Stimulated activated CD4-positive, alpha-beta T cell treated with anti-CD3 and anti-CD28 coated beads, Interleukin-4, amount 100 ng/mL, for 1 hour (primary cell): ENCODE measurements at places on chromosomes 5 and 9.

DNA sequence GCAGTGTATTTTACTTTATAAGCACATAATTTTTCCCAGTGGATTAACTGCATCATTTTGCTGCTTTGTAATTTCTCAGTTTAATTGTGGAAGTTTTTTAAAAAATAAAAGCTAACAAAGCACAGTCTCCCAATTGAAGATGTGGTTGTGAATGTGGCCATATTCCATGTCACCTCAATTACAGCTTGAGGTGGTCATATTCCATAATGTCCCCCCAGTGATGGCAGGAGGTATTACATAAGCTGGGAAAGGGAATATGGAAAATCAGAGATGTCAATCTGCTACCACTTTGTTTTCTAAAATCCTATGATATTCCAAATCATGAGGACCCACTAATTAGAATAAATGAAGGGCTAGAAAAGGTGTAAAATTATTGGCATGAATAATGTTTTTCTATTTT, 1672.0 kb upstream of the CDH9 start:
- DNase-seq, result no peak

GRCh38 chr9:126581893-126582292, 31.8 kb upstream of the LMX1B start:
- DNase-seq, result no peak

DNA sequence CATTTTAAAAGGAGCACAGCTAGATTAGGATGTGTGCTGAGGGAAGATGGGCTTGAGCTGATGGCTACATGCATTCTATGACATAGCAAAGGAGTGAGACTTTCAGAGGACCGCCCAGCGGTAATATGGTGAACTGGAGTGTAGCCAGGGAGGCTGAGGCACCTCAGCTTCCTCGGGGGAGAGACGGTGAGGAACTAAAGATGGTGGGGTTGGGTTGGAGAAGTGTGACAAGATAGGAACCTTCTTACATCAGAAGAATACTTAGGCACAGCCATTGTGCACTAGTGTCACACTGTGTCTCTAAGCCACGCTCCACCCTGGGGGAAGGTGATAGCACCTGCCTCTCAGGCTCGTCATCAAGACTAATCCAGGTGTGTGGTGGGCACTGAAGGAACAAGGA, 118.0 kb upstream of the IRX2 start:
- DNase-seq, result no peak

- no peak for DNase-seq
Observed at GRCh38 chr5:127865273-127865672, 162.1 kb downstream of the CCDC192 start.

GRCh38 chr9:131817073-131817472, 77.2 kb upstream of the RAPGEF1 start:
- no peak for DNase-seq

GRCh38 chr9:89967527-89967926, 362.7 kb downstream of the GADD45G start:
- no peak for DNase-seq

DNA sequence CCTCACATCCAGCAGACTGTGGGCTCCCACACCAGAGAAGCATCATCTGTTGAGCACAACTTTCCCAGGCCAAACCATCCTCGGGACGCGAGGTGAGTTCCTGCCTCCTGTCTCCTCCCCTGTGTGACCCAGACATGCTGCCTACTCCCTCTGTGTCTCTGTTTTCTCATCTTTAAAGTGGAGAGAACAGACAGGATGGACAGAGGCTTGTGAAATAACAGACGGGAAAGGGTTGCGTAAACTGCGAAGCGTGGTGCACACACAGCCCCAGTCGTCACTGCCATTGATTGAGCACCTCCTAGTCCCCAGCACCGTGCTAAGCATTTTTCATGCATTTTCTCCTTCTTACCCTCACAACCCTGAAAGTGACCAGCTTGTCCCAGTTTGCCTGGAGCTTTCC, 52.1 kb upstream of the LMX1B start:
- no peak for DNase-seq

GRCh38 chr9:134751622-134752021, 110.0 kb downstream of the COL5A1 start:
- DNase-seq, result no peak

GRCh38 chr5:177973066-177973635, 22.9 kb downstream of the PROP1 start:
- no peak for DNase-seq

GRCh38 chr9:89412951-89413350, 85.0 kb downstream of the SEMA4D start:
- DNase-seq, result no peak

DNA sequence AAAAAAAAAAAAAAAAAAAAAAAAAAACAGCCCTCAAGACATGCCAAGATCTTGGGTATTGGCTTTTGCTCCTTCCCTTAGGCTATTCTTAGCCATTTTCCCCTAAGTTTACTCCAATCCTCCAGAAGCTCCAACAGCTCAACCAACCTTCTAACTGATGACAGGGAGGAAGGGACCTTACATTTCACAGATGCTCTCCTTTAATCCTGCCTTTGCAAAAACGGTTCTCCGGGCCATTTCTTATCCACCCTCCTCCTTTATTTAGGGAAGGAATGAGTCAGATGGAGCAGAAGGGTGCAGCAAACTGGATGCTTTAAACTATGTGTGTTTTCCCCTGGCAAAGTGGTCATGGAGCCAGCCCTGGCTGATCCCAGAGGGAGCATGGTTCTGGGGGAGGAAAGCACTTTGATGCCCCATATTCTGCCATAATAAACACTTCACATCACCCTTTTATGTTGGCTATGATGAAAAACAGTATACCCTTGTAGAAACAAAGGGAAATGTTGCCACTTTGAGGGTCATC, 369.4 kb upstream of the DMAC1 start:
- DNase-seq, result no peak

GRCh38 chr9:115665519-115665918, 488.1 kb upstream of the PAPPA start:
- DNase-seq, result no peak

DNA sequence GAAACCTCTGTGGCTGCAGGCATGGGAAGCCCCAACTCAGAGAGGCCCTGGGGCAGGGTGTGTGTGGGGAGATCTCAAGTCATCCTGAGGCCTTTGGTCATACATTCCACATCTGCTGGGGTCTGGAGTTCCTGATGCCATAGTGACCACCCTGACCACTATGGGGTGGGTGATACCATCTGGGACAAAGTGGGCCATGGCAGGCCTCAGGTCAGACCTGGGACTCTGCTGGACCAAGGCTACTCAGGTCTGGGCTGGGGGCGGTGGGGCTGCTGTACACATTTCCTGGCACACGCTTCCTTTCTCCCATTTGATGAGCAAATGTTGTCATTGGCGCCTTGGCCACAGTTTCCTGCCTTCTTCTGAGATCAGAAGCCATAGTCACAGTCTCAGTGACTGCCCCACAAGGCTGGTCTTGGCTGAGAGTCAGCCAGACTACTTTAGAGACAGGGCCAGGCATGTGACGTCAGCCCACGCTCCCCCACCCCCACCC, 15.1 kb upstream of the ACSL6 start:
- DNase-seq, result no peak

DNA sequence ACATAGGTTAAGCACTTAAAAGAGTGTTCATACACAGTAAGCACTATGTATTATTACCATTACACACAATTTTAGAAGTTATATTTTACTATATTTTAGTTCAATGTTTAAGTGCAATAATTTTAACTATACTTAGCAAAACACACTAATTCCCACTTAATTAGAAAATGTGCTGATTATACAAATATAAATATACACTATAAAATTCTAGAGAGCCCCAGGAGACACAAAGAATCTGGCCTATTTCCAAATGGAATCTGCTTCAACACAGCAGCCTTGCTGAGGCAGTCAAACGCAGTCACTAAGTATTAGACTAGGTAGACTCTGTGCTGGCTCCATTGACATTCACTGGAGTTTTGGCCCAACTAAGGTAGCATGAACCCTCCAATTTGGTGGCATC, 160.9 kb downstream of the CETN3 start:
- DNase-seq, result no peak

DNA sequence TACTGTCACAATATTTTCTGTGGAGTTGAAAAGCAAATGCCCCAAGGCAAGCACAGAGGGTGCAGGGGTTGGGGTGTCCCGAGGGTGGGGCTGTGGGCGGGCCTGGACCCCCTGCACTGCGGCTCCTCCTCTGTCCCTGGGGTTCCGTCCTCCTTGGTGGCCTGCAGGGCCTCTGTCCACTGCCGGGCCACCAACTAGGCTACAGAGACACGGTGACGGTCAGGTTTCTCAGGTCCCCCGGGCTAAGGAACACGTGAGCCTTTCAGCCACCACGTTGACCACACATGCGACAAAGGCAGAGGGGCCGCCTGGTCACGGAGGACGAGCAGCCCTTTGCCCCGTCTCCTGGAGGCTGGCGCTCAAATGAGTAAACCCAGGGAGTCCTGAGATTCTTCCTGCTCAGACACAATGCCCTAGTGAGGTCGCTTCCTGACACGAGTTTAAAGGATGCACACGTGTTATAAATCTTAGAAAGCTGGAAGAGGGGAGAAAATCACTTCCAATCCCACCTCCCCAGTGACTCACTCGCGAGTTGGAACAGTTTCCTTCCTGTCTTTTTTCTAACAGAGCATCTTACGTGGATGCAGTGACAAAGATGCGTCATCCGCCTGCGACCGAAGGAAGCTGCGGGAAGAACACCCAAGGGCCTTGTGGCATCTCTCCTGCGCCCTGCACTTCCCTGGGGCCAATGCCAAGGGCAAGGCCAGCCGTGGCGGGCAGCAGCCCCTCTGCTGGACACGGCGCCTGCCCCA, 24.8 kb upstream of the OBP2B start:
- no peak for DNase-seq

DNA sequence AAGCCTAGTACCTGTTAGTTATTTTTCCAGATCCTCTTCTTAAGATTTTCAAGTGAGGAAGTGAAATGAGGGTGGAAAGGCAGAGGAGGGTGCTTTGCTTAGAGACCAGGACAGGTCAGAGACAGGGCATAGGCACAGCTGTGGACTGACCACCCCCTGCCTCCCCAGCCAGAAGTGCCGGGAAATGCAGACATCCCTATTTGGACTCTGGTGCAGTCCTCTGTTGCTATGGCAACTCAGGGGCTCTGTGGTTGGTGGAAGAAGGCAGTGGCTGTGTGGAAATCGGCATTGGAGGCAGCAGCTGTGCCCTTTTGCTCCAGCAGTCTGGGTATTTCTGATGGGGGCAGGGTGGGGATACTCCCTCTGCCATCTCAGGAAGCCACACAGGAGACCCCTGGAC, 43.3 kb upstream of the NDFIP1 start:
- no peak for DNase-seq

- DNase-seq, result no peak
Observed at GRCh38 chr9:99752417-99753109, 69.1 kb upstream of the NR4A3 start.

DNA sequence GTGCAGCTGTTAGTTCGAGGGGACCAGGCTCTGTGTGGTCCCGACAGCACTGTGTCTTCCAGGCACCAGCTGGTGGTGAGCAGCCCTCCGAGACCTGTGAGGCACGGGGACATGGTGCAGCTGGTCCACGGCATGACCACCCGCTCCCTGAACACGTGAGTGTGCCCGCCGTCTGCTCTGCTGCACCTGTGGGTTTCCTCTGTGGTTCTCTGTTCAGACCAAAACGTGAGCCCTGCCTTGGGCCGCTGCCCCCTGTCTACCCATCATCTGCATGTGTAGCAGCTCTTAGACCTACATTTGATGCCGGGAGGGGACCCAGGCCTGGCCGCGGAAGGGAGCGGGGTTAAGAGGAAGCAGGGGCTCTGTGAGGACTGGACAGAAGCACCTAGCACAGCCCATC, 10.5 kb downstream of the POMT1 start:
- DNase-seq, result no peak

DNA sequence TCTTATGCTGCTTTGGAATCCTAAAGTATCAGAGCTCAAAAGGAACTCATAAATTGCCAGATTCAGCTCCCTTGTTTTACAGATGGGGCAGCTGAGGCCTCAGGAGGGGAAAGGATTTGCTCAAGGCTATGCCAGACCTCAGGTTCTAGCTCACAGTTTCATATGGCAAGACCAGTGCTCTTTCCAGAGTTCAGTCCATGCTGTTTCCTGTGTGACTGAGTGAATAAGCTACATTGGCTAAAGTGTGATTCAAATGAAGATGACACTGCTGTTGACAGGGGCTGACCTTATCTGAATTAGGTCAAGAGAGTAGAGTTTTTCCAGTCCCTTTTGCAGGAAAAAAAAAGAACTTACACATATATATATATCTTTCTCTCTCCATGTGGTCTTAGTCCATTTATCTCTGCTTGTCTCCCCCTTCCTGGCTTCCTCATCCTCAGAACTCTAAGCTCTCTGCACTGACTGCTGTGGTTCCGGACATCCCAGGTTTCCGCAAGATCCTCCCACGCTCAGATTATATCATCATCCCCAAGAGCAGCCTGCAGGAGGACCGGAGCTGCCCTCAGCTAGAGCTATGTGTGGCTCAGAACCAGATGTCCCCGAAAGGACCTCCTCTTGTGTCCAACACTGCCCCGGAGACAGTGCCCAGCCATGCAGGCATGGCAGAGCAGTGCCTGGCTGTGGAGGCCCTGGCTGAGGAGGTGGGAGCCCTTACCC, 9.3 kb downstream of the HMGXB3 start:
- DNase-seq, result no peak

DNA sequence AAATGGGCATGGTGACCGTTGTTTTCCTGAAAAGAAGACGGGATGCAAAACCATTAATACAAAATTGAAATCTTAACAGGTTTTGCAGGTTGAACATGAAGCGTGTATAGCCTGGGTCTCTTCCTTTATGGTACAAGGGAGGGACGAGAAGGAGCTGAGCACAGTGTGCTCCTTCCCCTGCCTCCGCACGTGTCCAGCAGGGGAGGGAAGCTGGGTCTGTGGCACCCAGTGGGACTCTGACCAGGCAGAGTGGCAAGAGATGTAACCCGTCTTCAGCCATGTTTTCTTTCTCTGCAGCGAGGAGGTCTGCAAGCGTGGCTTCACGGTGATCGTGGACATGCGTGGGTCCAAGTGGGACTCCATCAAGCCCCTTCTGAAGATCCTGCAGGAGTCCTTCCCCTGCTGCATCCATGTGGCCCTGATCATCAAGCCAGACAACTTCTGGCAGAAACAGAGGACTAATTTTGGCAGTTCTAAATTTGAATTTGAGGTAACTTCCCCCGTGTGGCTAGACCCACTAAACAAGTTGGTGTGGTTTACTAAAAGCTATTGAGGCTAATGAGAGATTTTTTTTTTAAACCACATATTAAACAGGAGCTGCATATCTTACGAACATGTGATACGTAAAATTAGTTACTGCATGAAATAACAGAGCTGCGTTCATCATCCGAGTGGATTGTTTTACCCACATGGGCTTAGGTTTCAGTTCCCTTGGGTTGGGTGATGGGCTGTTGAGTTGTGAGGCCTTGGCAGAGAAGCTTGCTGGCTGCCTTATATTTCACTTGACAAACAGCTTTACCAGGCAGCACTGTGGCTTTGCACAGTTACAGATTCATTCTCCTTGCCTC, 143.7 kb downstream of the TRIO start:
- no peak for DNase-seq

DNA sequence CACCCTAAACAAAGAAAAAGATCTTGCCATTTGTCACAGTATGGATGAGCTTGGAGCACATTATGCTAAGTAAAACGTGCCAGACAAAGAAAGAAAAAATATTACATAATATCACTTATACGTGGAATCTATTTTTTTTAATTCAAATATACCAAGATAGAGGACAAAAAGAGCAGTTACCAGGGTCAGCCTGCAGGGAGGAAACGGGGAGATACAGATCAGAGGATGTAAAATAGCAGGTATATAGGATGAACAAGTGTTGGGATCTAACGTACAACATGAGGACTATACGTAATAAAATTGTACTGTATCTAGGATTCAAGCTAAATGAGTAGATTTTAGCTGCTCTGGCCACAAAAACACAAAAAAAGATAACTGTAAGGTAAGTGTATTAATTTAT, 247.5 kb downstream of the TMEM161B start:
- DNase-seq, result no peak
